Stimulated activated CD4-positive, alpha-beta T cell treated with anti-CD3 and anti-CD28 coated beads, Interleukin-12 subunit alpha, Interleukin-12 subunit beta, amount 100 ng/mL, for 48 hours (primary cell): ENCODE measurements at places on chromosomes 5 and 9.

- no peak for DNase-seq
Observed at GRCh38 chr9:15453956-15454355, 31.3 kb downstream of the SNAPC3 start.

DNA sequence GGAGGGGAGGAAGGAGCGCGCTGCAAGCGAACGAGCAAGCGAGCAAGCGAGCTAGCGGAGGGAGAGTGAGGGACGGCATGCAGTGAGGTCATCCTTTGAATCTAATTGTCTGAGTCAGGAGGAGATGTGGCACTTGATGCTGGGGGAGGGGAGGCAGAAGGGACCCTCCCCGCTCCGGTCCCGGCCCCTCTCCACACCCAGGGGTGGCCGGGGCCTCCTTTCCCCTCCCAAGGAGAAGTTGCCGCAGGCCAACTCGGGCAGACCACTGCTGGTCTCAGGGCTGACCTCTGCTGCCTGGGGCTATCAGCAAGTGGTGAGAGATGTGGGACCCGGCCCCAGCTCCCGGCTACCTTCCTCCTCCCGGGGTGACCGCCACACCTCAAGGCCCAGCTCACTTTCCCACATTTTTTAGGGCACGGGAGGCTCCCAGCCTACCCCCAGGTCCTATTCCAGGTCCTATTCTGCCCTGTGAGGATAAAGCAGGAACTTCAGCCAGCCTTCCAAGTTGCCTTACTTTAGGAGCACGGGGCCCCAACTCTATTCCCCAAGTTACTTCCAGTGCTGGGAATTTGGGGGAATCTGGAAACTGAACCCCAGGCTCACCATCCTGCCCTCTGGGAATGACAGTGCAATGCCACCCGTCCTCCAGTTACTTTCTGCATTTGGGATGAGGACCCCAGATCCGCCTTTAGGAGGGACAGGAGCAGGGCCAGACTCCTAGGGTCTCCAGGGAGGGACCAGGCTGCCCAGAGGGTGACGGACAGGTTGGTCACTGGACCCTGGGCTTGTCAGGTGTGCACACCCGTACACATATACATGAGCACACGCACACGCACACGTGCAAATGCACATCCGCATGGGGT, 11.1 kb downstream of the CNTFR start:
- DNase-seq, result no peak

- DNase-seq, result no peak
Observed at GRCh38 chr5:66653325-66653724, 57.1 kb downstream of the MAST4 start.

DNA sequence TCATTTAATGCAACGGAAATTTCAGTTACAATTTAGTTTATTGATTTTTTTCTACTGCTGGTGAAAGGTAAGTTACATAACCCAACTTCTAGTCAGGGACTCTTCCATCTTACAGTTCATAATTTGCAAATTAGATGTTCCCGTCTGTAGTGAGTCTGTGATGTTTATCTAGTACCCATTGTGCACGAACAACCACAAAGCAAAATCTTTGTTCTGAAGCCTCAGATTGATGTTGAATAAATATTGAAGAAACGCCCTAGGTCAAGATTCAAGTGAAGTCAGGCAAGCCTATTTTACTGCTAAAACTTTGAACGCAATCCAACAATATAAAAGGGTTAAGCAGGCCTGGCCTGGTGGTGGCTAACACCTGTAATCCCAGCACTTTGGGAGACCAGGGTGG, 43.1 kb downstream of the BASP1 start:
- no peak for DNase-seq

- no peak for DNase-seq
Observed at GRCh38 chr9:68981789-68982188, 32.1 kb downstream of the PRKACG start.

DNA sequence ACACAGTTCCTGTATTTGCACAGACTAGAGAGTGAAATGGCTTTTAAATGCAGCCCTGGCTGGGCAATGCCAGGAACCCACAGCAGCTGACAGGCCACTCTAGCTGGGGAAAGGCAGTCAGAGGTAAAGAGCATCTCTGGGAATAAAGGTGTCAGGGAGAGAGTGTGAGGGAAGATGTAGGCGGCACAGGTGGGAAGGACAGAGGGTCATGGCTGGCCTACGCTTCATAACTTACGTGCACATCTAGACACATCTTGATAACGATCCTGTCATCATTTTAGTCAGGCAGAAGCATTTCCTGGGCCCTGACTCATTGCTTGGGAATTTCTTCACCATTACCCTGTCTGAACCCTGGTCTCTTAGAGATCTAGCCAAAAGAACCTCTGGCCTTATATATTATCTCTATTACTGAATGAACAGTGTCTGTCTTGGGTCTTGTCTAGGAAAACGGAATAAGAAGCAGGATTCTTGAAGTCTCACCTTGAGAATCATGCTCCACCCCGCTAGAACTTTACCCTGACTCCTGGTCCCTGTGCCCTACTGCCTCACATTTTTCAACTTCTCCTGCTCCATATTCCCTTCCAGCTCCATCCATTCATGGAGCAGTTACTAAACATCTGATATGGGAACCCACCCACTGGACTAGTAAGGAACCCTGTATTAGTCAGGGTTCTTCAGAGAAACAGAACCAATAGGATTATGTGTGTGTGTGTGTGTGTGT, 106.4 kb upstream of the ELL2 start:
- no peak for DNase-seq

DNA sequence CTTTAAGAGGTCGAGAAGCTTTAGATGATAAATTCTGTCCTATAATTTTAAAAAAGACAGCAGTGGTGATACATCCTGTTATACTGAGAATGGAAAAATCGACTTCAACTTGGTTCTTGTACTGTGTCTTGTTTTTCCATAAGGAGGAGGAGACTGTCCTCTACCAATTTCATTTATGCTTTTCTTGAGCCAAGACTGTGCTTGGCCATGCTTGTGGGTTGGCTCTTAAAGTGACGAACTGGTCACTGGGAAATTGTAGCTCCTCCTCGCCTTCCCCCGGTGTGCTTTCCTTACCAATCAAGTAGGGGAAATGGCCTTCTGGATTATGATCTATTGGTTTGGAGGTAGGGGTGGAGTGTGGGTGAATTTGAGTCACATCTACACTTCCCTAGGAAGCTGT, 67.1 kb upstream of the HSPB3 start:
- DNase-seq, result no peak

DNA sequence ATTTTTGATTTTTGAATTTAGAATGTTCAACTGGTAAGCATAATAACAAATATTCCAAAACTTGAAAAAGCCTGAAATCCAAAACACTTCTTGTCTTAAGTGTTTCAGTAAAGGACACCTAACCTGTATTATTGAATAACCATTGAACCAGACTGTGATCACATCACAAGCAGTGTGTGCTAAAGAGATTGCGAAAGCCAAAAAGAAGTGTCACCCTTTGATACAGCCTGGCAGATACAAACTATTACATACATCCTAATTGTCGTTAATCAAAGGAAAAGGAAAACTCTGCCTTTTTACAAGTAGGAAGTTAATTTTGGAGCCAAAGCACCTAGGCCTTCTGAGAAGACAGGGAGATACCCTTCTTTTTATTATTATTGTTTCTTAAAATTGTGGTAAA, 8.4 kb upstream of the FAM120AOS start:
- no peak for DNase-seq

DNA sequence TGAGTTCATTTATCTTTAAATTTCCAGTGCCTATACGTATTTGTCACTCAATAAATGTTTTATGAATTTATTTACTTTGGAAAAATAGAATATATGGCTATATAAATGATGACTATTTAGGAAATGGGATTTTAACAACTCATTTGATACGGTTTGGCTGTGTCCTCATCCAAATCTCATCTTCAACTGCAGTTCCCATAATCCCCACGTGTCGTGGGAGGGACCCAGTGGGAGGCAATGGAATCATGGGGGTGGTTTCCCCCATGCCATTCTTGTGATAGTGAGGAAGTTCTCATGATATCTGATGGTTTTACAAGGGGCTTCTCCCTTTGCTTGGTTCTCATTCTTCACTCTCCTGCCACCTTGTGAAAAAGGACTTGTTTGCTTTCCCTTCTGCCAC, 187.6 kb upstream of the EFNA5 start:
- DNase-seq, result no peak

- no peak for DNase-seq
Observed at GRCh38 chr5:133472829-133473228, 139.5 kb downstream of the FSTL4 start.

DNA sequence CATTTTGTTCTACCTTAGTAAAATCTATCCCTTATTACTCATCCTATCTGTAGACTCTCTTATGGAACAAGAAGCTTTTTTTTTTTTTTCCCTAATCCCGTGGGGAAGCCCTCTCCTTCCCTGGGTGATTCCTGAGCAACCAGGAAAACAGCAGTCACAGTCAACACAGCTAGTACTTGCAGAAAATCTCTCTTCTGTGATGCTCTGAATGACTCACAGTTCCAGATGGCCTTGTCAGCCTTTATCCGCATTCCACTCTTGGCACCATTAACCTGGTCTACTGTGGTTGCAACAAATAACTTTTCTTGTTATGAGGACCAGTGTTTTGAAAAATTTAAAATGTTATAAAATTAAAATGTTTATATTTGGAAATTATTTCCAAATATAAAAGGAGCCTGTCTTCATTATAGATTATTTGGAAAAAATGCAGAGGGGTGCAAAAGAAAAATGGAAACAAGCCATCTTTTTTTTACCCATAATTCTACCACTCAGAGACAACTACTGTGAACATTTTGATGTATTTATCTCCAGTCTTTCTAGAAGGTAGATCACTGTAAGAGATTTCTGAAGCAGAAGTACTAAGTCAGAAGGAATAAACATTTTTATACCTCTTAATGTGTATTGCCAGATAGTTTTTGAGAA, 486.7 kb downstream of the RAB3C start:
- no peak for DNase-seq

DNA sequence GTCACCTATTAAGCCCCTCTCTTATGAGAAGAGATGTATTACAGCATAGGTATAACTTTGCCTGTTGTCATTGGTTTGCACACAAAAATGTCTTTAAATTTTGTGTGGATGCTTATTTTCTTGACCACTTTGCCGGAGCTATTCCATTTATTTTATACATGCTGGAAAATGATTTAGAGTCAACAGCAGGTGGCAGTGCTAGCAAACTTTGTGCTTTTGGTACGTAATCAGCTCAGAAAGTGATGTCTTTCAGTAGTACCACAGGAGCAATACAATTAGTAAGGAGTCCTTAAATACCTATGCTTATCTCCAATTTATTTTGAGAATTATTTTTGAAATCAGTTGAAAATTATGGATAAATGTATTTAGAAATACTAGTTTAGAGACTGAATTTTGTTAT, 19.8 kb upstream of the NUDT12 start:
- no peak for DNase-seq

GRCh38 chr9:28365020-28365640, 791.8 kb upstream of the C9orf72 start:
- no peak for DNase-seq

GRCh38 chr9:21154018-21154608, 12.3 kb downstream of the IFNA21 start:
- DNase-seq, result no peak

GRCh38 chr9:109483744-109484429, 14.2 kb downstream of the PTPN3 start:
- no peak for DNase-seq

GRCh38 chr9:33921967-33922895, 105.3 kb downstream of the UBE2R2 start:
- DNase-seq, result peak; percentile 8

- DNase-seq, result no peak
Observed at GRCh38 chr5:139232147-139232724, 34.1 kb upstream of the SIL1 start.

GRCh38 chr5:122985954-122986721, 50.4 kb downstream of the PPIC start:
- no peak for DNase-seq

DNA sequence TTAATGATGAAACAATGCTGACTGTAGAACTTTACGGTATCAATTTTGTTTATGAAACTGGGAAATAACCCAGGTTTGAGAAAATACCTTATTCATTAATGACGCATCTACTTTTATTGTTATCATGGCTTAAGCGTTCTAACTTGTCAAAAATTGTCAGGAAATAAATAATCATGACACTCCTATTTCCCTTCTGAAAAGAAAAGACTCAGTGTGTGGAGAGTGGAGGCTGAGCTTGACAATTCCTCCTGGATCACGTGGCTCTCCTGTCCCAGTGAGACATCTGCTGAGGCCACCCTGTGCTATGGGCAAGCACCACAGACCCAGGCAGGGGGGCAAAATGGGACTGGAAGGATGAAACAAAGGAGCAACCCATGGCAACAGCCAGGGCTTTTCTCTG, 466.4 kb downstream of the ZNF608 start:
- no peak for DNase-seq

GRCh38 chr9:13278368-13279246, 885 bp downstream of the MPDZ start:
- no peak for DNase-seq

DNA sequence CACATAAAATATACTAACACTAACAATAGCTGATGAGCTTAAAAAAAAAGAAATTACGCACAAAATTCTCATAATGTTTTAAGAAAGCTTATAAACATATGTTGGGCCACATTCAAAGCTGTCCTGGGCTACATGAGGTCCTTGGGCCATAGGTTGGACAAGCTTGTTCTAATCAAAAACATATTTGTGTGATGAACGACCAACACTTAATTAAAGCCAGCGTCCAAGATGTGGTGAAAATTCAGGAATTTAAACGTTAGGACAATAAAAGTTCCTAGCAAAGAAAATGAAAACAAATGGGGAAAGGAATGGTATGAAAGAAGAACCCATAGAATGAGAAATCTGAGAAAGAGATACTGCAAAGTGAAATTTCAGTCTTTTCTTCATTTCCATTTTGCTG, 429.6 kb upstream of the DMAC1 start:
- no peak for DNase-seq
